Fibroblast of skin of right quadriceps (primary cell): ENCODE measurements at places on chromosomes 3 and 15.

- peak; percentile 54 for DNase-seq
Measured at GRCh38 chr15:39030291-39031070, 465.9 kb upstream of the RASGRP1 start.

DNA sequence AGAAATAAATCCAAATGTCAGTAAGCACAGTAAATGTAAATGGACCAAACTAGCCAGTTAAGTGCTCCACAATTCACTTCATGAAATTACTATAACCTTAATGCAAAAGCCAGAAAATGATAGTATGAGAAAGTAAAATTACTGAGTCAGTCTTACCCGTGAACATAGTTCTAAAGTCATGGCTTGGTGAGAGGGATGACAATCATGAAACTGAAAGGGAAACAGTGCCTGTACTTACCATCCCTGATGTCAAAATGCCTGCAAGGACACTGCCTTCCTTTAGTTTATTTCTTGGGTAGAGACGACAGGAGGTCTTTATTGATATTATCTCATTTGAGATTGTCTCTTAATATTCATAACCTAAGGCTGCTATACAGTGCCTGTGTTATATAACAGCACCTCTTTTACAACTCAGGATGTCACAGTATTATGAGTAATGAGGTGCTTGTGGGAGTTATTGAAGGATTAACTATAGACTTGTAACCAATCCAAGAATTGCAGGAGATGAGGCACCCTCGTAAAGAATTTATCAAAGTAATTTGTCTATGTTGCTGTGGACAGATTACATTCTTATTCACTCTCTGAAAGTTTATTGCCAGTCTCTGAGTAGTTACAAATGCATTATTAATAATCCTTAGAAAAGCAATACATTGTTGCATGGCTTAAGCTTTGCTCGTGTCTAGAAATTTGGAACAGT, 142.9 kb upstream of the BFSP2 start:
- DNase-seq = peak; percentile 41

DNA sequence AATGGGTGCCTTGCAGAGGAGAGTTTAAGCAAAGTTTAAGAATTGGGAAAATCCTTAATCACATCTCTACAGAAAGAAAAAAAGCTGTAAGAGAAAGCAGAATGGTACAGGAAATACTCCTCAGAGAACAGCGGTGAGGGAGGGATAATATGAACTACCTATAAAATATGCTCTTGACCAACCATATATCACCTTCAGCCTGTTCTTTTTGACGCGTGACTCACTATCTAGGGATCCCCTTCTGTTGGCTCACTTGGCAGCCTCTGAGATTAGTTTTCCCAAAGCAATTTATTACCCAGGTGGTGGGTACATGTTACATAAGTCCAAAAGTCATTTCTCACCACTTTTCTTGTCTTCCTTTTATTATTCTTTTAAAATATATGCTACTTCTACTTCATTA, 97.7 kb downstream of the CNTN6 start:
- peak; percentile 79 for DNase-seq

DNA sequence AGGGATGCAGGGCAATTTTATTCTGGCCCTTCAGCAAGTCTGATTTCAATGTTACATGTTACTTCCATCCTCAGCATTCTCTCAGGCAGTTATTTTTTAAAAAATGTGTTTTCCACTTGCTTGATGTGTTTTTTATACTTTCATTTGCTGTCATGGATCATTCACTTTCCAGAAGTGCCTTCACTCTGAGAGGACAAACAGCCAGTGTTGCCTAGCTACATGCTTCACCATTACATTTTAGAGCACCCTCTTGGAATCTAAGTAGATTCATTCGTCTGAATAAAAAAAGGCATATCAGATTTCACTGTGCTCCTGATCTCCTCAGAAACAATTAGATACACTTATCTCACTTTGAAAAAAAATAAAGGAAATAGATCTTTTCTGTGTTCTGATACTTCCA, 93.6 kb upstream of the POU1F1 start:
- DNase-seq = no peak

DNA sequence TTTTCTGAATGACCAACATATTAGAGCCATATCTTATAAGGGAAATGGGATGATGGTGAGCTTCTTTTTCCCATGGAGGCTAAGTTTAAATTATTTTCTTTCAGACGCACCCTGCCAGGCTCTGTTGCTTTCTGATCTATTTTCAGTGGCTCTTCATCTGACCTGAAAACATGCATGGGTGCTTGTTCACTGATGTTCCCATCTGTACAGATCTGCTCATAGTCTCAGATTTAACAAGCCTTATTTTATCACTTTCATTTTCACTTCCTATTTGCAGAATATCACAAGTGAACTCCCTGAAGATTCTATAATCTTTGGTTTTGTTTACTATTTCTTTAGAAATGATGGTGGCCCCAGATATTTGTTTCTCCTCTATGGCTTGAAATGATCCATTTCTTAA, 31.1 kb upstream of the SUCLG2 start:
- no peak for DNase-seq

GRCh38 chr3:27024493-27024892, 344.7 kb downstream of the NEK10 start:
- DNase-seq = no peak

DNA sequence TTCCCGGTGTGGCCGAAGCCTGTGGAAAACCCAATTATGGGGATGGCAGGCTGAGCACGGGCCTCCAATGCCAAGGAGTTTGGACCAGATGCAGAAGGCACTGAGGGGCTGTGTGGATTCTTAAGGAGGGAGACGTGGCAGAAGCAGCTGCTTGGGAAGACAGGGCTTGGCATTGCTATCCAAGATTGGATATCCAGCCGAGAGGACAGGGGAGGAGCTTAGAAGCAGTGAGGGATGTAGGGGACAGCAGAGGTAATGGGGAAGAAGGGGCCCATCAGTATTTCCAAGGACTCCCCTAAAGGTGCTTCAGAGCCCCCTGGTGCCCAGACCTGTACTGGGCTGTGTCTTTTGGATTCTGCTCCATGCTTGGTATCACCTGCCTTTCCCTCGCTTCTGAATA, 112.8 kb upstream of the TLE3 start:
- no peak for DNase-seq

DNA sequence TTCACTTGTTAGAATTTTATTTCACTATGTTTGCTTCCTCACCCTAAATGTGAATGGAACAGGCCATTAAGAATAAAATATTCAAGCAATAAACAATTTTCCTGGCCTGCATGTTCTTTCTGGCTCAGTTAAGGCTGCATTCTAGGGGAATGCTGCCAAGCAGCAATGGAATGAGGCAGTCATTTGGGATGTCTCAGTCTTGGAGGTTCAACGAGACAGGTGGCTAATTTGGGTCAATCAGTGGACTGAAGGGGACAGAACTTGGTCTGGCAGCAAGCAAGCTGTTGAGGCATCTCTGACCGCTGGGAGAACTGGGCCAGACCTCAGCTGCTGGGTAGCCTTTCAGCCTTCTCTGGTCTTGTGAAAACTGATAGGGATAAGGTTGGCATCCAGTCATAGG, 241.6 kb downstream of the NLGN1 start:
- no peak for DNase-seq

- peak; percentile 95 for DNase-seq
Measured at GRCh38 chr15:37028625-37029296, 71.6 kb downstream of the MEIS2 start.

- DNase-seq = no peak
Measured at GRCh38 chr3:120528163-120528562, 68.0 kb upstream of the NDUFB4 start.

- no peak for DNase-seq
Measured at GRCh38 chr15:97686324-97686723, 274.2 kb upstream of the ARRDC4 start.

DNA sequence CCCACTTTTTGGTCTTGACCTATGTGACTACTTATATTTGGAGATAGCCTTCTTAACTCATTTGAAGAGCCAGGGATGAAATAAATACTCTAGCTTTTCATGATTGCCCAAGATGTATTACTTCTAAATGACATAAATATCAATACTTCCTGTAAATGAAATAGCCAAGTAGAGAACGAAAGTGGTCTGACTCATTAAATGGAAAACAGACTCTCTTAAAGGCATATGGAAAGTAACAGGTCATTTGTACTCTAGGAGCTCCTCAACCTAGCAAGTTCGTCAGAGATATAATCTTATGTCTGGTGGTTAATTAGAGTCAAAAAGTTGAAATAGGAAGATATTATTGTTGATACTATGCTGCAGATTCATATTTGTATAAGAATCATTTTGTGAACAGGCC, 1105.4 kb downstream of the TUSC7 start:
- DNase-seq = peak; percentile 15

DNA sequence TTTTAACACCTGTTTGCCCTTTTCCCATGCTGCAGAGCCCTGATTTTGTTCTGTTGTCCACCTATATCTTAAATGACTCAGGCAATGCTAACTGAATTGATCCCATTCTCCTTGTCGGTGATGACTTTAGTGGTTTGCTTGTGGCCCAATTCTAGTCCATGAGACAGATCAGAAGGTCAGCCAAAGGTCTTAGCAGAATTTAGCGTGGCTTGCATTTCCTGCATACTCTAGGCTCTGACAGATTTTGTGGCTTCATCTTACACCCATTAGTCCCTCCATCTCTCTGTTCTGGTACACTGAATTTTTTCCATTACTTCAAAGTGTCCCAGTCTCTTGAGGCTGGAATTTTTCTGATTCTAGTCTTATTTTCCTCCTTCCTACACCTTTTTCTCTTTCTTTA, 161.9 kb downstream of the STAC start:
- peak; percentile 47 for DNase-seq

- DNase-seq = peak; percentile 96
Measured at GRCh38 chr3:64595253-64595694, 92.5 kb downstream of the ADAMTS9 start.

- no peak for DNase-seq
Measured at GRCh38 chr3:53716998-53717397, 129.2 kb downstream of the CHDH start.

DNA sequence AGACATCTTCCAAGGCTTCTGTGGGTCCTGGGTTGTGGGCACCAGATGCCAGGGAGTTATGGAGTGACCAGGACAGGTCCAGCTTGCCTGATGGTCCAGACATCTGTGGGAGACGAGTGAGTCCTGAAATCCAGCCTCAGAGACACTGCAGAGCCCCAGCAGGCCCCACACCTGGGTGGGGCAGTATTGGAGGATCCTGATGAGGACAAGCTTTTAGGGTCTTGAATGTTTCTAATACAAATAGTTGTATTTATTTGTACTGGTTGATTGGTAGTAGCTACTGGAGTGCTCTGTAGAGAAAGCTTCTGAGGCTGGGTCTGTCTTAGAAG, 67.5 kb upstream of the PRR23C start:
- DNase-seq = no peak
